ENCODE measurements at places on chromosomes 4 and X.

GRCh38 chr4:141518222-141518621 lies 118.2 kb upstream of the IL15 start:
- DNase-seq, result no peak

- DNase-seq, result no peak
Measured at GRCh38 chr4:54855191-54855854, 197.6 kb downstream of the KIT start.

GRCh38 chrX:1713296-1713695 lies 98.4 kb downstream of the ASMT start:
- DNase-seq, result no peak

GRCh38 chr4:171714791-171715454 lies 98.3 kb upstream of the GALNTL6 start:
- no peak for DNase-seq

- no peak for DNase-seq
Measured at GRCh38 chr4:142811034-142811433, 35.1 kb downstream of the INPP4B start.

GRCh38 chrX:82362550-82362949 lies 1145.5 kb upstream of the POU3F4 start:
- DNase-seq, result no peak

GRCh38 chr4:111187108-111187507 lies 564.2 kb upstream of the PITX2 start:
- no peak for DNase-seq

DNA sequence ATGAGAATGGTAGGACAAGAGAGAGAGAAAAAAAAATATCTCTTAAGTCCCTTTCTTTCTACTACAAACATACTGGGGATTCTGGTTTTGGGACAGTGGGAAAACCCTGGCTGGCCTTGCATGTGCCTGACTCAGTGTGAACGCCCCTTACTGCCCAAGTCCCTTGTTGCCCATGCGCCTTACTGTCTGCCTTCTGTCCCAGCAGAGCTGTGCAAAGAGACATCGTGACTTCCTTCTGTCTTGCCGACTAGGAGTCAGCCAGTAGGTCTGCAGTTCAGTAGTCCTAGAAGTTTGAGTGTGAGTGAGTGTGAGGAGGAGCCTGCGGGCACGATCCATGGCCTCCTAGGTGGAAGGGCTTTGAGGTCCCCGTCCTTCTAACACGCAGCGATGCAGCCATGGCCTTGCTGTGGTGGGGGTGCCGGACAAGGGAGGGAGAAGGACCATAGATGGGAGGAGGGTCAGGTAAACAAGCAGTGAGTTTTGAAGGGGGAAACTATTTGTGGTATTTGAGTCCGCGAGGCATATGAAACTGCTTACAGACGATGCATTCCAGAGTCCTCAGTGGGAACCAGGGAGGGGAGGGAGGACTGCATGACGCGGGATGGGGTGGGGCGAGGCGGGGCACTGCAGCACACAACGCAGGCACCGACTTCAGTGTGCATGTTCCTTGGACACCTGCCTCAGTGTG lies at the start of gene XAGE2:
Gene XAGE2 (plus strand): TSS at position 654 of the 688 bp plus-strand sequence. CDS start 994 bp downstream, outside the sequence.
- DNase-seq, result no peak

GRCh38 chr4:35938936-35939335 lies 305.4 kb downstream of the ARAP2 start:
- DNase-seq, result no peak

DNA sequence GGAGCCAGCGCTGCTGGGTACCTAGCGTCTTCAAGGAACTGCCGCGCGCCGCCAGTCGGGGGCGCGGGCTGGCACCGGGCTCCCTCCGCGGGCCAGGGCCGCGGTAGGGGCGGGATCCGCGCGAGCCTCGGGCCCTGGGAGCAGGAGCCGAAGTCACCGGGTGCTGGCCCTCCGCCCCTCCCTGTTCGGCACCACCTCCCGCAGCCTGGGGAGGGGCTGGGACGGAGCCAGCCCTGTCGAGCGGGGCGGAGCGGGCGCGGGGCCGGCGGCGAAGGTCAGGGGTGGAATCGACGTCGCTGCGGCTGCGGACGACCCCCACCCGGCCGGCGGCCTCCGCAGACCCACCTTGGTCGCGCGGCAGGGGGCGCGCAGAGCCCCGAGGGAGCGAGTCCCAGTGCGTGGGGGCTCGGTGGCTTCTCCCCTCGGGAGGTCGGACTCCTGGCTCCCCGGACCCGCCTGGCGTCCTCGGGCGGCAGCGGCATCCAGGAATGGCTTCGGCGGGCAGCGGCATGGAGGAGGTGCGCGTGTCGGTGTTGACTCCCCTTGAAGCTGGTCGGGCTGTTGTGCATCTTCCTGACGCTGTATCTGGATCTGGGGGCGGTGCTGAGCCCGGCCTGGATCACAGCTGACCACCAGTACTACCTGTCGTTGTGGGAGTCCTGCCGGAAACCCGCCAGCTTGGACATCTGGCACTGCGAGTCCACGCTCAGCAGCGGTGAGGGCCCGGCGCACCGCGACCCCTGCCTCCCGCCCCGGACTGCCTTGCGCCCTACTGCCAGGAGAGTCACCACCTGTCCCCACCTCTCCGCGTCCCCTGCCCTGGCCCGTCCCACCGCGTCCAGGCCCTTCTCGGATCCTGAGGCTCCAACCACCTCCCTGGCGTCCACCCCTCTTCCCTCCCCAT lies 50.5 kb upstream of the FAM47C start:
- DNase-seq, result no peak

DNA sequence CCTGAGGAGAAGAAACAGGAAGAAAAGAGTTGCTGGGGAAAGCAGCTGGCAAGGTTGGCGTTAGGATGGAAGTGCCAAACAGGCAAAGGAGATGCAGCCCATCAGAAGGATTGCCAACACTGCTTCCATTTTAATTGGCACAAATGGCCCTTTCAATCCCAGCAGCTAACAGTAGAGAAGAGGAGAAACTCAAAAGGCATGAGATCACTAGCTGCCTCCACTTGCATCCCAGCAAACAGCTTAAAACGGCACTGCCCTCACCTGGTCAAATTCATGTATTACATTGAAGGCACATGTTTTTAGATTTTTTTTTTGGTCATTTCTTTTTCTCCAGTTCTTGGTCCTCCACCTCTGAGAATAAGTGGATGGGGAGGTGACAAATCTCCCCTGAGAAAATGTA lies 14.9 kb upstream of the LOC101059915 start:
- DNase-seq, result peak; percentile 51

DNA sequence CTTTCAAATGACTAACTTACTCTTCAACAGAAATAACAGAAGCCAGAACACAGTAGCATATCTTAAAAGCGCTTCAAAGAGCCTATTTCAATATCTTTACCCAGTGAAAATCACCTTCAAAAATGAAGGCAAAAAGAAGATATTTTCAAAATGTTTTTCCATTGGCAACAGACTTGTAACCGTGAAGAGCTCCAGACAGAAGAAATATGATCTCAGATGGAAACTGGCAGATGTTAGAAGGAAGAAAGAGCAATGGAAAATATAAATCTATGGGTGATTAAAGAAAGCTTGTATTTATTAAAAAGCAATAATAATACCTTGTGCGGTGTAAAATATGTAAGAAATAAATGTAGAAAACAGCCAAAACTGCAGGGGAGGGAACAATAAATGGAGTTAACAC lies 35.7 kb downstream of the PRKG2 start:
- DNase-seq, result no peak

DNA sequence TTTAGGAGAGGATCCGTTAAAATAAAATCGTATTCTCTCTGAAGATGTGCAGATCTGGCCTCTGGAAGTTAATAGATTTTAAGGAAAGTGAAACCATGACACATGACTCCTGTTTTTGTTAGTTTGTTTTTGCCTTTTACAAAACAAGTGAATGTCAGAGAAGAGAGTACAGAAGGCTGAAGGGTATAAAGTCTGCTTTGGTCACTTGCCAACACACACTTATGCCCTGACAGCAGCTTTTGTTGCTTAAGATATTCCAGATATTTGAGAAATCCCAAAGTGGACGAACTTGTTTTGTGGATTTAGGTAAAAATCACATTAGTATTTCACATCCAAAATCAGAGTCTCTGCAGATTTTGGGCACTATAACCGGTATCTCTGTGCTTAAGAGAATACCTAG lies 192.4 kb upstream of the RASGEF1B start:
- no peak for DNase-seq

DNA sequence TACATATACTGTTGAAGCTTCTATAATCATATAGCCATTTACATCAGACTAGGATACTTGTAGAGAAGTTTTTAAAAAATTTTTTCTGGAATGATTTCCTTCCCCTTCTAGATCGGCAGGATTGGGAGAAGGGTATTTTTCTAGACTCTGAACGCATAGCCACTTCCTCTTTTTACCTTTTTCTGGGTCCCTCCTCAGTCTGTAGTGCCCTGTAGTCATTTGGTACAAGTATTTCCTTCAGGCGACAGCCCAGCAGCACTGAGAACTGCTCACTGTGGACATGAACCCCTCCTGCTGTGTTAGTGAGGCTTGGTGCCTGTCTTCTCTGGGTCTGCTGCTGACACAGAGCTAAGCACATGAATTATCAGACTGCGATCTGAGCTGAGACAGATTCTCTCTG lies 255.4 kb downstream of the ARHGAP10 start:
- DNase-seq, result no peak

- no peak for DNase-seq
Measured at GRCh38 chrX:10496345-10496965, 123.9 kb downstream of the MID1 start.

- DNase-seq, result no peak
Measured at GRCh38 chr4:7786040-7786439, 153.6 kb downstream of the AFAP1 start.

DNA sequence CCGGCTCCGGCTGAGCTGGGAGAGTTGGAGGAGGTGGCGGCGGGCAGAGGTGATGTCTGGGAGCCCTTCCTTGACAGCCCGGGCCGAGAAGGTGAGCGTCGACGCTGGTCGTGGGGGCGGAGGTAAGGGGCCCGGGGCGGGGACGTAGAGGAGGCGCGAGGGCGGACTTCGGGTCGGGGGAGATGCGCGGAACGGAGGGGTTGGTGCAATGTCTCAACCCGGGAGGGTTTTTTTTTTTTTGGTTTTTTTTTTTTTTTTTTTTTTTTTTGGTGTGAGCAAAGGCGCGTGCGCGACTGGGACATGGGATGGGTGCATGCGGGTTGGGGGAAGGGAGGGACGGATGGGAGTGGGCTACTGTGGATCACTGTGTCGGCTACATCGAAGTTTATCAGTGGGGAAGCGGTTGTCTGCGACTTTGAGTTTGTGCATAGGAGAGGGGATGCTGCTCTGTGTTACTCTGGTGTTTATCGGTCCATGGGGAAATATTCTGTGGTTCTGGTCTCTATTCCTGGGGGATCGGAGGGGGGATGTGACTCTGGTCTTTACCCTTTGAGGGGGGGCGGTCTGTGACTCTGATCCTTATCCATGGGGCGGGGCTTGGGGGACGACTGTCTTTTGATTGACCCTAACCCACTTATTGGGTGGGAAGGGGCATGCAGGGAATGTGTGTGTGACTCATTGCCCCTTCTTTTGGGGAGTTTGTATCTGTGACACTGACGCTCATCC lies 537 bp downstream of the RBM10 start:
- DNase-seq, result no peak

GRCh38 chr4:44861756-44862155 lies 135.4 kb upstream of the GNPDA2 start:
- no peak for DNase-seq

- no peak for DNase-seq
Measured at GRCh38 chr4:153232768-153233167, 28.5 kb downstream of the TRIM2 start.

GRCh38 chr4:78355306-78355705 lies 196.3 kb upstream of the ANXA3 start:
- DNase-seq, result no peak

DNA sequence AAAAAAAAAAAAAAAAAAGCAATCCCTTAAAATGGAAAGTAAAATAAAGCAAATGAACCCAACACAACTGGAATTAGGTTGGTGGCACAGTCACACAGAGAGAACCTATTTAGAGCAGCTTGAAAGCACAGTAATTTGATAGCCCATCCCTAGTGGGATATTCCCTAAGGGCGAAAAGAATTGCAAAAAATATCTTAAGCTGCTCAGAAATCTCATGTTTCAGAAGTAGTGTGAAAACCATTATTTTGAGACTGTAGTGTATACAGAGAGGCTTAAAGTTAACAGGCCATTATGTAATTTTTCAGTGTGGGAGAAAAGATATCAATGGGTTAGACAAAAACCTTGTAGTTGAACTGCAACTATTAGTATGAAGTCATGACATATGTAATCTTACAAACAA lies 40.0 kb upstream of the DHX15 start:
- no peak for DNase-seq

GRCh38 chrX:19804151-19804550 lies 83.2 kb downstream of the SH3KBP1 start:
- DNase-seq, result no peak

DNA sequence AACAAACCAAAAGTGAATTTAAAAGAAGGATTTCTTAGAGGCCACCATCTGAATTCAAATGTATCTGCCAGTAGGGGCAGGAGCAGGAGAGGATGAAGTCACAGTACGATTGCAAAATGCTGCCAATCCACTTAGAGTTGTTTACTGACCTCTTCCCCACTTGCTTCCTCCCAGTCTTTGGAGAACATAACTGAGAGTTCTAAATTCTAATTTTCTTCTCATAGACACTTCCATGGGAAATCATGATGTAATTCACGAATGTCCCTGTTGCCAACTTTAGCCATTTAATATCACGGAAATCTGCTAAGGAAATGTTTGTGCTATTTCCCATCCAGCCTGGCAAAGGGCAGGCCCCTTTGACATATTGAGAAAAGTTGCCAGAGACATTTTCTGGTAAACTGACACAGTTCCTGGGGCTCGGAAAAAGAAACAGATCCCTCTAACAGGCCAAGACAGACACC lies 33.6 kb upstream of the NOCT start:
- DNase-seq, result no peak

- DNase-seq, result no peak
Measured at GRCh38 chr4:128060121-128060698, 902 bp upstream of the LARP1B start.

DNA sequence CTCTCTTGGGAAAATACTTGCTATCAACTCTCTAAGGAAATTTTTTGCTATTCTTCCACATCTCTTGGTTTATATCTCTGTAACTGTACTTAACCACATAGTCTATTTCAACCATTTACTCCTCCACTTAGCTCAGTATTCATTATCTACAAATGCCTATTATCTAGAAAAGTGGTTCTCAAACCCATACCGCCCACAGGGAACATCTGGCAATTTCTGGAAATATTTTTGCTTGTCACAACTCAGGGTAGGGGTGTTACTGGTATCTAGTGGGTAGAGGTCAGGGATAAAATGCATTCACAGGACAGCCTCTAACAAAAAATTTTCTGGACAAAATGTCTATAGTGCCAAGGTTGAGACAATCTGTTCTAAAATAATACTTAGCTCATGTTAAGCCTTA lies 14.4 kb downstream of the ATRX start:
- DNase-seq, result no peak

DNA sequence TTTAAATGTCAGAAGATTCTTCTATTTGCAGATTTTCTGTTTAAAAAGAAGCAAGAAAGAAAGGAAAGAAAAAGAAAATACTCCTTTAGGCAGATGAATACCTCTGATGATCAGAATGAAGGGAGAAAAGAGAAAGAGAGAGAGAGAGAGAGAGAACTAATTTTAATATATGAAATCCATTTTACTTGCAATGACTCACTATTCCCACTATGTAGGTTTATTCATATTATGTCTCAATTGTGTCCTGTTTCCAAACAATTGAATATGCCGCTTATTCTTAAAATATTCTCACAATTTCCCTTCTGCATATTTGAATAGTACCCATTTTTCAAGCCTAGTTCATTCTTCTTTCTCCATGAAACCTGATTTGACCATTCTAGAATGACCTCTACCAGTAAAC lies 11.7 kb downstream of the MEPE start:
- DNase-seq, result no peak

GRCh38 chrX:153454901-153455550 lies 9.2 kb upstream of the TREX2 start:
- no peak for DNase-seq

Data from CD8-positive, alpha-beta memory T cell (primary cell).